ENCODE measurements at places on chromosomes 12 and 14. TPM values are rescaled to one million over a fixed set of nuclear protein-coding genes. Genes with fewer than 3 reads are reported as not detected.
A peak's percentile ranks its signal among the peaks of the same experiment; 100 is the strongest.

- DNase-seq: no peak
- H3K27ac ChIP-seq: no peak overlapping the region
- H3K27me3 ChIP-seq: no peaks in the 10 kb centered on the region
These were observed 80.3 kb downstream of the ESRRB start for GRCh38 chr14:76456200-76456599.

DNA sequence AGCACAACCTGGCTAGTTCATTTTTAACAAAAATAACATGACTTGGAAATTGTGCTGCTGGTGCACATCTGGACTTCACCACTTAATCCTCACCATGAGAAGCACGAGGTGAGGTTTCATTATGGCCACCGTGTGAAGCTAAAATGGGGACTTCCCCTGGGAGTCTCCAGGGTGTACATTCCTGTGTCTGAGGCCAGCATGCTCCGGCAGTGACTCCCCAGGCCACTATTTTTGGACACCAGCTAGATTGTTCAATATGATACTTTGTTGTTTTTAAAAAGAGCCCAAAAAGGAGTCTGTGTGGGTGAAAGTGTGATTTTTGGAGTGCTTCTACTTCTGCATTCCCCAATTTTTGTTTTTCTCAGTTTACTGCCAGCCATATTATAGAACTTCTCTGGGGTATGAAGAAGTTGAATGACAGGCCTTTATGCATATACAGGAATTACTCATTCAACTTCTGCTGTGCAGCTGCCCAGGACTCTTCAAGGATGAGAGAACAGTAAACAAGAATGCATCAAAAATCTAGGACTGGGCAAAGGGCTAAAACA lies 16.9 kb upstream of the AICDA start:
- H3K4me1 ChIP-seq: no peaks in the 10 kb centered on the region
- no peak overlapping the region for H3K4me3 ChIP-seq
- H3K27ac ChIP-seq: no peak overlapping the region

DNA sequence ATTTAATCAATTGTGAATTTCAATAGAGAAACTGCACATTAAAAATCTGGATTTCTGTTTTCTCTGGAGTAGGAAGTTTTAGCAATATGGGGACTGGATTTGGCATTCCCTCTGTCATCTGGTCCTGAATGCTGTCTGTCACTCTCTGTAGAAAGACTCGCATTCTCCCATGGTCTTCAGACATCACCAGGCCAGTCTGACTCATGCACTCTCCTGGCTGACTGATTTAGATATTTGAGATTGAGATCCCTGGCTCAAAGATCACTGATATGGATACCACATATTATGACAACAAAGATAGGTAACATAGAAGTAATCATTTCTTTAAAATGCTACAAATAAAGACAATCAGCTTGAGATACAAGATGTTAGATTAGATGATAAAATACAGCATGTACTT lies 524.5 kb downstream of the GALC start:
- no peak overlapping the region for H3K4me3 ChIP-seq
- H3K27me3 ChIP-seq: no peaks in the 10 kb centered on the region
- no peaks in the 10 kb centered on the region for H3K36me3 ChIP-seq
- H3K4me1 ChIP-seq: no peaks in the 10 kb centered on the region
- no peak overlapping the region for H3K27ac ChIP-seq

DNA sequence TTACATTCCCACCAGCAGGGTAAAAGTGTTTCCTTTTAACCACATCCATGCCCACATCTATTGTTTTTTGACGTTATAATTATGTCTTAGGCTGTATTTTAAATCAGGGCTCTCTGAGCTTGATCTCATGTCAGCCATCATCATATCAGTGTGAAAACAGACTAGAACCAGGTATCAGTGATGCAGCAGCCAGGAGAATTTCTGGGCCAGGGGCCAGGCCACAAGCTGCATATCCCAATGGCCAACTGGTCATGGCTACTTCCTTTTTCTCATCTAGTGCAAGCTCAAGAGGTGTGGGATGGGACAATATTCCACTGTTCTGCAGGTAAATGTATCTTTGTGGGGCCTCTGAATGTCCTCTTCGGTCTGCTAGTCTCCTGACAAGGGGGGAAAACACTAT lies 125.1 kb downstream of the CRADD start:
- no peaks in the 10 kb centered on the region for H3K27me3 ChIP-seq
- H3K36me3 ChIP-seq: no peaks in the 10 kb centered on the region
- H3K27ac ChIP-seq: no peak overlapping the region
- H3K4me1 ChIP-seq: no peaks in the 10 kb centered on the region
- no peak for DNase-seq
- H3K4me3 ChIP-seq: no peak overlapping the region

DNA sequence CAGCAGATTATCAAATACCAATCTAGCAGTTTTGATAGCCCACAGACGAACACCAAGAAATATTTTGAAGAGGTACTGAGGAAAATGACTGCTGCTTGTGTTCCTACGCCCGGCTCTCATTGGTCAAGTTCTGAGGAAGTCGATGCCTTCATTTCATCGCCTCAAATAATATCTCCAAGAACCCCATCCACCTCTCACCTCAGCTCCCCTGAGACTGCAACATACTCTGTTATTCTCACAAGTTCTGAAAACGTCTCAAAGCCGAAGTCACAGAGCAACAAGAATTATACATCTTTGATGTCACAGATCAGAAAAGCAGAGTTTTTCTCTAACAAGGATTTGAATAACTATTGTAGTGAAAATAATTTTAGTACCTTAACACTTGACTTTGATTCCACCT lies 55.5 kb upstream of the BCAT1 start:
- no peak overlapping the region for H3K27ac ChIP-seq
- no peaks in the 10 kb centered on the region for H3K27me3 ChIP-seq
- no peaks in the 10 kb centered on the region for H3K36me3 ChIP-seq
- no peak for DNase-seq
- H3K4me3 ChIP-seq: no peak overlapping the region
- no peaks in the 10 kb centered on the region for H3K4me1 ChIP-seq

- peaks cover 4% of the 10 kb centered on the region for H3K4me1 ChIP-seq
- H3K27me3 ChIP-seq: no peaks in the 10 kb centered on the region
- no peak overlapping the region for H3K27ac ChIP-seq
- H3K4me3 ChIP-seq: no peak overlapping the region
- H3K36me3 ChIP-seq: no peaks in the 10 kb centered on the region
- DNase-seq: no peak
These were observed 158.6 kb downstream of the ZNF664 start for GRCh38 chr12:124131659-124132058.

DNA sequence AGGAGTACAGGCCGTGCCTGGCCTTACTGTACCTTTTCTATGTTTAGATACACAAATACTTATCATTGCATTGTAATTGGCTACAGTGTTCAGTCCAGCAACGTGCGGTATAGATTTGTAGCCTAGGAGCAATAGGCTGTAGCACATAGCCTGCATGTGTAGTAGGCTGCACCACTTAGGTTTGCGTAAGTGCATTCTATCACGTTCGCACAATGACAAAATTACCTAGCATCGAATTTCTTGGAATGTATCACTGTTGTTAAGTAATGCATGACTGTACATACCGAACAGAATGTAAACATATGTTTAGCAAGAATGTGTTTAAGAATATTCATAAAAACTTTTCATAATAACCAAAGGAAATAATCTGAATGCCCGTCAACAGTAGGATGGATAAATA lies 31.9 kb downstream of the VRTN start:
- H3K27ac ChIP-seq: no peak overlapping the region
- H3K27me3 ChIP-seq: no peaks in the 10 kb centered on the region
- no peak for DNase-seq
- no peaks in the 10 kb centered on the region for H3K4me1 ChIP-seq

- H3K4me3 ChIP-seq: peak overlapping the region; percentile 46
- DNase-seq: no peak
- peaks cover 12% of the 10 kb centered on the region for H3K4me1 ChIP-seq
These were observed 2.9 kb downstream of the BCL11B start for GRCh38 chr14:99268810-99269707.

DNA sequence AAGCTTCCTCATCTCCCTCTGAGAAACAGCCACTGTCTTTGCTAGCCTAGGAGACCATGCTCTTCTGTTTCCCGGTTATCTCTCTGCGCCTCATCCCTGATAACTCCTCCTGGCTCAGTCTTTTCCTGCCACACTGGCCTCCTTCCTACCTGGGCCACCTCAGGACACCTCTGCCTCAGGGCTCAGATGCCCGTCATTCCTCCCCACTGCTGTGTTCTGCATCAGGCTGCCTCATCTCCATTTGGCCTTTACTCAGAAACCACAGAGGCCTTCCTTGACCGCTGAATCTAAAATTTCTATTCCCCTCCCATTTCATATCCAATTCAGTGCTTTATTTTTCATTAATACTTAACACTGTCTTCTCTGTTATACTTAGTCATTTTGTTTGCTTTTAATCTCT lies 311.0 kb upstream of the RGS6 start:
- peaks cover 11% of the 10 kb centered on the region for H3K36me3 ChIP-seq
- no peak overlapping the region for H3K4me3 ChIP-seq
- no peaks in the 10 kb centered on the region for H3K27me3 ChIP-seq
- no peaks in the 10 kb centered on the region for H3K4me1 ChIP-seq
- DNase-seq: no peak
- H3K27ac ChIP-seq: no peak overlapping the region

DNA sequence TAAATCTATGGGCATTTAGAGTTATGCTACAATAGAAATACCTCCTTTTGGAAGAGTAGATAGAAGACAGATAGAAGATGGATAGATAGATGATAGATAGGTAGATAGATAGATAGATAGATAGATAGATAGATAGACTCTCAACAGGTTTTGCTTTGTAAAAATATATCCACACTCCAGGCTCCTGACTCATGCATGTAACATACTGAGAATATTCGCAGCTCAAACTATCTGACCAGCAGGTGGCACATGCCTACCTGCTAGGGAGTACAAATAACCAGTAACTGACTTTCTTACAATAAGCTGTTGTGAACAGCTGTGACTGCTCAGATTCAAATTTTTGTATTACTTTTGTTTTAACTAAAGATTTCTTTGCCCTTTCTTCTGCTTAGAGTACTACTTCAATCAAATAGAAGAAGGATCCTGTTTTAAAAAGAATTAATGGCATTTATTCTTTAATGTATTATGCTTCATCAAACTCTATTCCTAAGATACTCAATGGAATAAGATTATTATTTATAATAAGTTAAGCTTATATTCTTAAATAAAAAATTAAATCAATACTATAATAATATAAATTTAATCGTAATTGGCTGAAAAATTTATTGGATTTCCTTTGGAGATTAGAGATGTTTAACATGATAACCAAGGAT lies 15.8 kb upstream of the CPNE8 start:
- H3K36me3 ChIP-seq: no peaks in the 10 kb centered on the region
- no peak overlapping the region for H3K27ac ChIP-seq

GRCh38 chr12:53561590-53561953 lies 54.3 kb upstream of the NPFF start:
- no peaks in the 10 kb centered on the region for H3K4me1 ChIP-seq
- no peaks in the 10 kb centered on the region for H3K36me3 ChIP-seq
- H3K27ac ChIP-seq: no peak overlapping the region
- no peak for DNase-seq
- H3K27me3 ChIP-seq: no peaks in the 10 kb centered on the region

- H3K4me3 ChIP-seq: no peak overlapping the region
- H3K36me3 ChIP-seq: no peaks in the 10 kb centered on the region
These were observed 36.3 kb downstream of the PLEKHG7 start for GRCh38 chr12:92739113-92739512.

- H3K4me3 ChIP-seq: no peak overlapping the region
- peaks cover 11% of the 10 kb centered on the region for H3K4me1 ChIP-seq
- no peak overlapping the region for H3K27ac ChIP-seq
- H3K36me3 ChIP-seq: peaks cover 9% of the 10 kb centered on the region
- no peaks in the 10 kb centered on the region for H3K27me3 ChIP-seq
These were observed 1.2 kb upstream of the GOLGA5 start for GRCh38 chr14:92792885-92793284.

DNA sequence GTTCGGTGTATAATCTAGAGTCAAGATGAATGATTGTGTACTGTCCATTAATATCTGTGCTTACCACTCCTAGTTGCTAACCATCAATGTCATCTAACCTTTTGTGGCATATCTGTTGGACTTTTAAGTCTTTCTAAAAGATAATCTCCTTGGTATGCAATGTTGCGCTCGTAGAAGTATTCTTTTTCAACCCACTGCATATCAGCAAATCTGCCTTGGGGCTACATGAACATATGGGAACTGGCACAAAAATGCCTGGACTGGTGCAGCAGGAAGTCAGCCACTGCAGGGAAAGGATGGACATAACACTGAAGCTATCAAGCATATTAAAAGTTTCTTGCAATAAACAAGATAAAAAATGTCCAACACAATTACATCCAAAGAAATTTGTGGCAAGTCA lies 124.3 kb upstream of the SLC38A4 start:
- no peak overlapping the region for H3K27ac ChIP-seq
- DNase-seq: no peak
- H3K36me3 ChIP-seq: no peaks in the 10 kb centered on the region
- H3K27me3 ChIP-seq: no peaks in the 10 kb centered on the region

DNA sequence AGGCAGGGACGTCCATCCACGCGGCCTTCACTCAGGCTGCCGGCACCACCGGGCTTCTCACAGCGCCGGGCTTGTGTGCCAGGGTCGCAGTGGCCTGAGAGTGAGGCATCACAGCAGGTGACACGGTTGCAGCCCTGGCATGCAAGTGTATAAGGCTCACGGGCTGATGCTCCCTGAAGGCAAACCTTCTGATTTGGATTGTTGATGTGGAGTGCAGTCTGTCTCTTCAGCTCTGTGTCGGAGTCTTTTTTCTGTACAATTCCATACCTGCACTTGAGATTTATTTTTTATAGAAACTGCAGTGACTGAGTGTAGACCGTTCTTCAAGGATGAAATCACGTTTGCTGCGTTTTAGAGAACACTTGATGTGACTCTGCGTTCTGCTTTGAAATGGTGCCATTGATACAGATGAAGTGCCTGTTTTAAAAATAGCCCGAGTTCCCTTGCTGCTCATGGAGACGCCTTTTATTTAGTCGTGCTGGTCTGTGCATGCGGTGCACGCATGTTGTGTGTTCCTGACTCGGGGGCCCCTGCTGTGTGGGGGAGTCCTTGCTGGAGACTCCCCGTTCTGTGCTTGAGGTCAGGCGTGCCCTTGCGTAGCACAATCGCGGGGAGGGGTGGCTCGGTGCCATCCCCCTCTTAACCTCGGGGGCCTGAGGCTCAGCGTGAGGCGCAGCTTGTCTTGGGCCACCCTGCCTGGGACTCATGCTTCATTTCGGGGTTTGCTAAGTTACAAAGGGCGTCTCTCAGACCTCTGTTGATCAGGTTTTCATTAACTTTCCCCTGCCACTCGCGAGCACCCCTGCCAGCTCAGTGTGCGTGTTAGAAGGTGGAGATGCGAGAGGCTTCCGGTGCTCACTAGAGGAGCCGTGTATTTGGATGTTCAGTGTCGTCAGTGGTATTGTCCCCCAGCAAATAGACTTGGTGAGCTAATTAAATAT lies 21.6 kb upstream of the AMN start:
- H3K4me1 ChIP-seq: no peaks in the 10 kb centered on the region
- no peak overlapping the region for H3K4me3 ChIP-seq
- DNase-seq: no peak
- no peak overlapping the region for H3K27ac ChIP-seq
- H3K36me3 ChIP-seq: peaks cover 61% of the 10 kb centered on the region
- no peaks in the 10 kb centered on the region for H3K27me3 ChIP-seq

Gene TBC1D30
- 14.3 TPM for polyA plus RNA-seq

Gene ESRRB
- 0.18 TPM for polyA plus RNA-seq

Gene LRRIQ1
- 0.49 TPM for polyA plus RNA-seq

Gene CLEC9A
- polyA plus RNA-seq: 2.5 TPM

Gene DHRS2
- 0.84 TPM for polyA plus RNA-seq

Gene MAP1LC3B2
- 2.3 TPM for polyA plus RNA-seq

Gene CMAS
- polyA plus RNA-seq: 55.5 TPM
